ENCODE measurements at places on chromosomes 7 and 10.

DNA sequence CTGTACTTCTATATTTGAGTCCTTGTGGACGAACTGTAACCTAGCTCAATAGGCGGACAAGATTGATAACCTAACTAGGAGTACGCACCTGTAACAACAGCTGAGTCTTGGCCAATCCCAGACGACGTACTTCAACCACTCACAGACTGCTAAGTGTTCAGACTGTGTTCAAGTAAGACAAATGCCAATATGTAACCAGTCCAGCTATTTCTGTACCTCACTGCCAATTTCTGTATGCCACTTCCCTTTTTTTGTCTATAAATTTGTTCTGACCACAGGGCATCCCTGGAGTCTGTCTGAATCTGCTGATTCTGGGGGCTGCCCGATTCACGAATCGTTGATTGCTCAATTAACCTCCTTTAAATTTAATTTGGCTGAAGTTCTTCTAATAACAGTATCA is 32.2 kb downstream of the HACD1 start:
- DNase-seq, result no peak

GRCh38 chr7:44266526-44266925 is 58.9 kb downstream of the CAMK2B start:
- DNase-seq, result no peak

DNA sequence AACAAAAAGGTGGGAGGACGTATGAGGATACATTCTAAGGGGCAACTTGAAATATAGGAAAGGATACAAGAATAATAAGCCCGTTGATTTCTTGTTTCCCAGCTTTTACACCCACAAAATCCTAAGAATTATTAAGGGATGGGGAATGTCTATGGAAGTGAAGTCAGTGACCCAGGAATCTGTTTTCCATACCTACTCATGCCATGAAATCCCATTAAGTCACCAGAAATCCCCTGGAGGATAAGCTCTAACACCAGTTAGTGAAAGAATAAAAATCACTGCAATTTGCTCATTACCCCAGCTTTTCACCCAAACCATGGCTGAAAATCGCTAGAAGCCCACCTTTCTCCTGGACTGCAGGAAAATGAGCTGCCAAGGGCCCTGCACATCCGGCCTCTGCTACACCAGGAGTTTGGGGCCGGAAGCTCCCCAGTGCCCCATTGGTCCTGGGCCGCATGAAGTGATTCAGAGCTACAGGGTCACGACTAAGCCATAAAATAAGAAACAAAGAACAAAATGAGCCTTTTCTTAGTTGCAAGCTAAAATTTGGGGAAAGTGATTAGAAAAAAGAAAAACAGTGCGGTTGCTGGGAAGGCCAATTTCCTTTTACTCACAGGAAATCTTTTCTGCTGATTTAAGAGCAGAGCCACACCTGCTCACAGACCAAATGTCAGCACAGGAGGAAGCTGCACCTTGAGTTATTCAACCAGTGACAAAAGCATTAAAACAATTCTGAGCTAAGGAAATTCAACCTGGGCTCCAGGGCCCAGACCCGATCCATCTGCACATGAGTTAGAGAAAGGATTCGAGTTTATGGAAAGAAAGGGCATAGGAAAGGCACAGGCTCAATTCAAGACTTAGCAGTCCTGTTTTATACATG is 40.3 kb downstream of the HIPK2 start:
- DNase-seq, result no peak

GRCh38 chr10:10014846-10015245 is 1002.8 kb upstream of the CELF2 start:
- DNase-seq, result no peak

DNA sequence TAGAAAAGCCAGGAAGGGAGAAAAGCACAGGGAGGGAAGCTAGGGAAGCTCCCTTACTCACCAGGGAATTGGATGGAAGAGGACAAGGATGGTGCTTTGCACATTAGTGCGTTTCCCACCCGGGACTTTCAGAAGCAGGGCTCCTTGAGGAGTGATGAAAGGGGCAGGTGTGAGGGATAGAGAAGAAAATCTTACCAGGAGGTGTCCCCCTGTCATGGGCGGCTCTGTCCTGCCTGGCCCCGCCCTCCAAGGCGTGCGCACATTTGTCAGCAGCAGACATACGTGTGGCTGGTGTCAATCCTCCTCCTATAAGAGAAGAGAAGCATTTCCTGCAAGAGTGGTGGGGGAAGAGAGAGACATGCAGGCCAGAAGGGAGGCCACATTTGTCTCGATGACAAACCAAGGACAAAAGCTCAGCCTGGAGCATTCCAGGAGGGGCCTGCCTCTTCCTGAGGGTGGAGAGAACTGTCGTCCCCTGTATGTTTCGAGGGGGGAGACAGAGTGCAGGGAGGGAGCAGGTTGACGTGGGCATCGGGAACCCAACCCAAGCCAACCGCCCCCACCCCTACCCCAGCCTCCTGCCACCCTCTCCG is 47.4 kb upstream of the COMTD1 start:
- no peak for DNase-seq

DNA sequence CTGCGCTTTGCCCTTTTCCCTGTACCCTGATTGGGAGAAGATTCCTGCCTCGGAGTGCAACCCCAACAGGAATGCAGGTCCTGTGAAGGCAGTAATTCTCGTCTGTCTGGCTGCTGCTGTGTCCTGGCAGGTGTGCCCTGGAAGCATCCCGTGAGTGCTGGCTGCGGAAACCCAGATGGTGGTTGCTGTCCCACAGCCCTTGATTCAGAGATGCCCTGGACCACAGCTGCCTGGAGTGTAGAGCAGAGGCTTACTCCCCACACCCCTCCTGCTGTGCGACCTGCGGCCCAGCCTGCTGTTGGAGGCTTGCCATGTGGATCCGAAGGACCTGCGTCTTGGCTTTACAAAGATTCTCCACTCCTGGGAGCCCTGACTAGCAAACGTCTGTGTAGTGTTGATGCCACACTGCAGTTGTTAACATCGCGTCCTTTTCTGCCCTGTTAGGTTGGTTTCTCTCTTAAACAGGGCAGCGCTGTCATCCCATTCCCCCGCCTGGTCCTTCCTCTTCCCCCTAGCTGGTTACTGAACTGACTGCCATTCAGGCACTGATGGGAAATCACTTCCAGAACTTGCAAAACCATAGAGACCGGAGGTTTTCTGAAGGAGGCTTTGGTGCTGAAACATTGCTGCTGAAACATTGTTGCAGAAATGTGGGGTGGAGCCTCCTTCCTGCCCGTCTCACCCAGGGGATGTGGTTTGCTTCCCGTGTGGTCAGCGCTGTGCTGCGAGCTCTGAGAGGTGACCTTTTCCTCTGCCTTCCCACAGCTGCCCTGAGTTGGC is 53.3 kb downstream of the DNAJB6 start:
- no peak for DNase-seq

- DNase-seq, result no peak
Observed at GRCh38 chr7:123604739-123605138, 3.1 kb downstream of the ASB15 start.

DNA sequence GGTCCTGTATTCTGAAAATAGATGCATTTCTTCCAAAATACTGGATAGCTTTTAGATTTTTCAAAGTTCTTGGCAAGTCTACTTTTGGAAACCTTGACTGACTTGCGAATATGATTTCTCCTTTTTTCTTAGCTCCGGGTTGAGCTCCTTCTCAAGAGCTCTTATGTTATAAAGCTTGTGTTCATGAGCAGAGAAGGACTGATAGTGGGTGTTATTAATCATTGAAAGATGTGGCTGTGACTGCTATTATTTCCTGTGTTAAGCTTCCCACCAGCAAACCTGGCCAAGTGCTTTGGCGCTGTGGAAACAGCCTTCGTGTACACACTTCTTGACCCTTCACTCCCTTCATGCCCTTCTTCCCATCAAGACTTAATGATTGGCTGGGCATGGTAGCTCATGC is 98.2 kb downstream of the KIAA1217 start:
- DNase-seq, result no peak

- no peak for DNase-seq
Observed at GRCh38 chr10:29908962-29909361, 150.4 kb downstream of the JCAD start.

DNA sequence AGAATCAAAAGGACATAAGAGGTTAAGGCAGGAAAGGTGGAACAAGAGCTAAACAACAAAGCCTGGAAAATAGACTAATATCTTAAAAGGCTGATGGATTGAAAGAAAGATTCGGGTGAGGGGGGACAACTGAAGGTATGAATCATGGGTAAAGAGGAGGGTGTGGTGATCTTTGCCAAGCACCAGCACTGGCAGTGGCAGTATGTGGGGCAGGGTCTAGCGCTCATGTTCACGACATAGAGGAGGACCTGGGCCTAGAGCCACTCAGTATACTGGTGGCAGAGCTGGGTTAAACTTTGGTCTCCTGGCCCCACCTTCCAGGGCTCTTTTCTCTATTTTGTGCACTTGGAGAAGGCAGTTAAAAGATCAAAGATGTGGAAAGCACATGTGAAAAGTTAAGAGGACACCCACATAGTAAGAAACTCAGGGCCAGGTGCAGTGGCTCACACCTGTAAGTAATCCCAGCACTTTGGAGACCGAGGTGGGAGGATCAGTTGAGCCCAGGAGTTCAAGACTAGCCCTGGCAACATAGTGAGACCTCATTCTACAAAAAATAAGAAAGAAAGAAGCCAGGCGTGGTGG is 40.5 kb upstream of the MMD2 start:
- no peak for DNase-seq

GRCh38 chr10:67175354-67175753 is 249.5 kb downstream of the LRRTM3 start:
- DNase-seq, result no peak

DNA sequence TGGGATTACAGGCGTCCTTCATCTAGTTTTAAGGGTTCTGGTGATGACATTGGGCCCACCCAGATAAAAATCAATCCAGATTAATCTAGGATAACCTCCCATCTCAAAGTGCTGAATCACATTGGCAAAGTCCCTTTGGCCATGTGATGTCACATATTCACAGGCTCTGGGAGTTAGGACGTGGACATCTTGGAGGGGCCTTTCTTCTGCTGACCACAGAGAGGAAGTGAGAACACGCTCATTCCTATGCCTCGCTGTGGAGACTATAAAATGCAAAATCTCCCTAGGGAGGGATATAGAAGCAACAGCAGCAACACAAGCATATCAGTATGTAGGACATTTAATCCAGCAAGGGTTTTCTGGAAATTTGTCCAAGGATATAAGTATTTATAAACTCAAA is 266.0 kb upstream of the PITRM1 start:
- DNase-seq, result no peak

GRCh38 chr10:100485801-100486495 is 23.1 kb downstream of the WNT8B start:
- DNase-seq, result no peak

DNA sequence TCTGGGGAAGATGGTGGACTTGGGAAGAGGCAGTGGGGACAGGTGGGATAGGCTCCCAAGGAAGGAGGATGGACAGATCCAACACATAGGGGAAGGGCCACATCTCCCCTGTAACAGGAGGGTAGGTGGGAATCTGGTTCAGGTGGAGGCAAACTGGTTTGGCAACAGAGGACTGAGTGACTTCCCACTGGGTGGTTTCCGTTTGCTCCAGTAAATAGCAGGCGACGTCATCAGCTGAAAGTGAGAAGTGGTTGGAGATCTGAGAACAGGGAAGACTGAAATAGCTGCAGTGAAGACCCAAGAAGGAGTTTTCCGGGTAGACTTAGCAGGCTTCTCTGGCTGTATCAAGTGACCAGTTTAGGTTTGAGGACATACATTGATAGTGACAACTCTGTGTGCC is 504.4 kb downstream of the GALNT17 start:
- DNase-seq, result no peak

DNA sequence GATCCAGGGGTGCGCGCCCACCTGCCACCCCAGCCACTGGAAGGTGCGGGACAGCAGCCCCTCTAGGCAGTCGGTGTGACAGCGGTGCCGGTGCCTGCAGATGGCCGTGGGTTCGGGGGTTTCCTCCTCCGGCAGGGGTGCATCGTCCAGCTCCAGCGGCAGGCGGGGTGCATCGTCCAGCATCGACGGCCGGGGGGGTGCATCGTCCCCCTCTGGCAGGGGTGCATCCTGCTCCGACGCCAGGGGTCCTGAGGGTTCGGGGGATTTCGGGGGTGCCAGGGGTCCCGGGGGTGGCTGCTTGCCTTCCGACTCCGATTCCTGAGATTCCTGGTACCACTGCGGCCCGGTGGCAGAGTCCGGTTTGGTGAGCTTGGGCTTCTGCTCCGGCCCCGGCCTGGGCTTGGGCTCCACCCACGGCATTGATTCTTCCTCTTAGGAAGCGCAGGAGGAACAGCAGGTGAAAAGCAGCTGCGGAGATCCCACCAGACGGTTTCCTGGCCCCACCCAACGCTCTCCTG is 90.2 kb upstream of the RAB18 start:
- no peak for DNase-seq

DNA sequence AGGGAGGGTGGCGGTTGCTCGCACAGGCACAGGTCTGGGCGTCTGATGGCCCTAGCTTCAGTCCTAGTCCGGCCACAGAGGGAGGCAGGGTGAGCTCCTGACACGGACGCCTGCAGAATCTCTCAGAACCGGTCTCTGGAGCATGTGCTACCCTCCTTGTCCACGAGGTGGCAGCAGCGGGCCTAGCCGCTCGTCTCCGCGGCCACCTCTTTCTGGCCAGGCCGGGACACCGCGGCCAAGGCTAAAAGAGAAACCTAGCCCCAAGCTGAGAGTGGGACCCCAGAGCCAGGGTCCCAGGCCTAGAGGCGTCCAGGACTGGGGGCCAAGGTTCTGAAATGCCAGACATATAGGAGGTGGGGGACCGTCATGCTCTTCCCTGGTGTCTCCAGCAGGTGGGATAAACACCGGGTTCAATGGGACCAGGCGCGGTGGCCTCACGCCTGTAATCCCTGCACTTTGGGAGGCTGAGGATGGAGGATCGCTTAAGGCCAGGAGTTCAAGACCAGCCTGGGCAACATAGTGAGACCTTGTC is 3.2 kb upstream of the LAT2 start:
- peak; percentile 82 for DNase-seq

- DNase-seq, result no peak
Observed at GRCh38 chr7:105587909-105588635, 6.8 kb upstream of the EFCAB10 start.

- DNase-seq, result no peak
Observed at GRCh38 chr10:119531067-119531466, 11.5 kb downstream of the RGS10 start.

GRCh38 chr7:127317447-127317961 is 64.8 kb upstream of the GRM8 start:
- no peak for DNase-seq

GRCh38 chr10:118076705-118077104 is 30.0 kb upstream of the RAB11FIP2 start:
- DNase-seq, result no peak

- DNase-seq, result no peak
Observed at GRCh38 chr10:34776090-34776690, 38.9 kb downstream of the PARD3 start.

DNA sequence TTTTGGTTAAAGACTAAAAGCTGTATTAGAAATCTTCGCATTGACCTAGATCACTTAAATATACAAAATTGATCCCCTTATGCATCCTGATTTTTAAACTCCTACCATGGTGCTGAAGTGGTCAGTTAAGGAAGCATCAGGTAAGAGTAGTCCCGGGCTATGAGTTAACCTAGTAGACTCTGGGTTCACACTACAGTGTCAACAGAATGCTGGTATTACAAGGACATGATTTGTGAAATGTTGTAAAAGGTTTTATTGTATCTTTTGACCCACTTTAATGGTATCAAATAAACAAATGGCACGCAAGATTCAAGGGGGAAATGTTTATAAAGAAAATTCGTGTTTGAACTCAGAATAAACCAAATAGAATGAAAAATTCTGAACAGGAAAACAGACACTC is 36.8 kb downstream of the RTKN2 start:
- no peak for DNase-seq
